ENCODE measurements at places on chromosomes 12 and 14.

DNA sequence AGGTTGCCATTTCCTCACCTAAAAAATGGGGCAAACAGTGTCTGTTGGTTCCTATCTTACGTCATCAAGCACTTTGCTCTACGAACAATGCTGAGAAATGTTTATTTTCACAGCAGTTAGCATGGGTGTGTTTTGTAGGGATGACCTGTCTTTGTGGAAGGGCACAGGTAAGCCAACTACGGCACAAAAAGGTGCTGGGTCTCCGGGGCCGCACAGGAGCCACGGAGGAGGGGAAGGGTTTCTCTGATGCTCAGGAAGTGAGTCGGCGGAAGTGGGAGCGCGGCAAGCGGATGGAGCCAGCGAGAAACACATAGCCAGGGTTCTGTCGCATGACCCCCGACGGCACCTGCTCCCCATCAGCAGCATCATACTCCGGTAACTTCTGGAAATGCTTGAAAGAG lies 65.6 kb upstream of the TCL1B start:
- DNase-seq, result no peak

GRCh38 chr14:40983604-40984003 lies 623.1 kb upstream of the LRFN5 start:
- no peak for DNase-seq

DNA sequence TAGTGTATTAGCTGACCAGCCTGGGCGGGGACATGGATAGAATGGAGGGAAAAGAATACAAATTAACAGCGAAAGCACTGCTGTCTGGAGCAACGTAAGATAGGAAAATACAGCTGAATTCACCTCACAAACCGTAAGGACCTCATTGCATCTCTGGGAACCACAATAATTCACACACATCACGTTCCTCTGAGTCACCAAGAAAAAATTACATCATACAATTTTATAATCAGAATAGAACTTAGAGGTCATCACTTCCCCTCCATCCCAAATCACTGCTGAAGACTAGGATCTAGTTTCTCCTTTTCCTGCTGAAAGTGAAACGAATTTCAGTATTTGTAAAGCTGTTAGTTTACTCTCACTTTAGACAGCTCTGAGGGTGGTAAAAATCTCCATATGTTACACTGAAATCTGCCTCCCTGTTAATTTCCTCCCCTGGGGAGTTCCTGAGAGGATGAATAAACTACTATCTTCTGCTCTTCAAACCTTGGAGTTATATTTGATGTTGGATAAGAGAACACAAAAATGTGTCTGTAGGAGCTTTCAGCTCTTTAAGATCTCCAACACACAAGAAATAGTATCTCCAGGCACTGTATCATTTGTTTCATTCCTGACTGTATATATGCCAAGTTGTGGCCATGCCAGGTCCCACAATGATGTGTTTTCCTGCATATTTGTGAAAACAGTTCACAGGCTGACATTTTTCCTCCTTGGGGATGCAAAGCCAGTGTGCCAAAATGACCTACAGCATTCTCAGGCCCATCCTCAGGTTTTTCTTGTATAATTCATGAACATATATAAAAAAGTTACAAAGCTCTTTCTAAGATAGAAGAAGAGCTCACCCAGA lies 63.8 kb upstream of the SSTR1 start:
- DNase-seq, result no peak

- peak; percentile 22 for DNase-seq
Observed at GRCh38 chr14:85534458-85535293, 4.7 kb downstream of the FLRT2 start.

DNA sequence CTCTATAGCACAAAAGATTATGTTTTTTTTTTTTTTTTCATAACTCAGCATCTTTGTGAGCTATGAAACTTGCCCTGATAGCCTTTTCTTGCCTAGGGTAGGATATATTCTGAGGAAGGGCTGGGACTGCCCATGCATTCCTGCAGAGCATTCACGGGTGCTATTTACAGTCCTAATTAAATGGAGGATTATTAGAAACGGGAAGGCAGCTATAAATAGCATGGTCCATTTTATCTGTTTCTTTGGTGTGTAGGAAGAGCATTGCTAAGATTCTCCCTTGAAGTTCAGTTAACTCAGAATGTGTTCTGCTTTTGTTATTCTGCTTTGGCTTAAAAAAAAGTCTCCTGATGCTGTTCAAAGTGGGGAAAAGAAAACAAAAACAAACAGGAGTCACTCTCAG lies 630.9 kb downstream of the DIO2 start:
- no peak for DNase-seq

DNA sequence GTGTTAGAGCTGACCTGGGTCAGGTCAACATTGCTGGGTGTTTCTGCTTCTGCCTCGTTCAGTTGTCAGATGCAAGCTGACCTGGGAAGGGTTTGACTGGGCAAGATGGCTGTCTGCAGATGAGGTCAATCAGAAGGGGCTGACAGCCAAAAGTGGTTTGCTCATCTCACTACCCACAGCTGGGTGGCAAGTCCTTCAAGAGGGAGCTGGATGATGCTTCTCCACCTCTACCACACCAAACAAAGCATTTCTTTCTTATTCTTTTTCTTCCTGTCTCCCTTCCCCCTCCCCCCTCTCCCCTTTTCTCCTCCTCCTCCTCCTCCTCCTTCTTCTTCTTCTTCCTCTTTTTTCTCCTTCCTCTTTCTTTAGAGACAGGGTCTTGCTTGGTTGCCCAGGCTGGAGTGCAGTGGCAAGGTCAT lies 268.2 kb upstream of the PLEKHG7 start:
- DNase-seq, result no peak

DNA sequence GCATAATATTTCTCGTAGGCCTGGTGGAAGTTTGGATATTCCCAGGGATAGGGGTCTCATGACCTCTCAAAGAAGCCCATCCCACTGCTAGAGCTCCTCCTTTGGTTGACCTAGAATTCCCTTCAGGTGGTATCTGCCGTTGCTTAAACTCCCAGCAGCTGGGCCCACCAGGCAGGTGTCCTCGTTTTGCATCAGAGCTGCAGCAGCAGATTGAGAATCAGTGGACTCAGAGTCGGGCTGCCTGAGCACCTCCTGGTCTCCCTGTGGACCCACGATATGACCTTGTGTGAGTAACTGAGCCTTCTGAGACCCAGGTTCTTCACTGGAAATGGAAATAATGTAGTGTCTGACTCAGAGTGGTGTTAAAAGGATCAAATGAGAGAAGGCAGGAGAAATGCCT lies 132.7 kb downstream of the PAPOLA start:
- DNase-seq, result peak; percentile 11

GRCh38 chr14:97626088-97626487 lies 828.9 kb downstream of the VRK1 start:
- no peak for DNase-seq

All from H7 (cell line).